ENCODE measurements at places on chromosomes 11 and 22.
A peak's percentile ranks its signal among the peaks of the same experiment; 100 is the strongest.

GRCh38 chr11:134071766-134072402 lies 3.0 kb downstream of the JAM3 start:
- peak; percentile 43 for DNase-seq

DNA sequence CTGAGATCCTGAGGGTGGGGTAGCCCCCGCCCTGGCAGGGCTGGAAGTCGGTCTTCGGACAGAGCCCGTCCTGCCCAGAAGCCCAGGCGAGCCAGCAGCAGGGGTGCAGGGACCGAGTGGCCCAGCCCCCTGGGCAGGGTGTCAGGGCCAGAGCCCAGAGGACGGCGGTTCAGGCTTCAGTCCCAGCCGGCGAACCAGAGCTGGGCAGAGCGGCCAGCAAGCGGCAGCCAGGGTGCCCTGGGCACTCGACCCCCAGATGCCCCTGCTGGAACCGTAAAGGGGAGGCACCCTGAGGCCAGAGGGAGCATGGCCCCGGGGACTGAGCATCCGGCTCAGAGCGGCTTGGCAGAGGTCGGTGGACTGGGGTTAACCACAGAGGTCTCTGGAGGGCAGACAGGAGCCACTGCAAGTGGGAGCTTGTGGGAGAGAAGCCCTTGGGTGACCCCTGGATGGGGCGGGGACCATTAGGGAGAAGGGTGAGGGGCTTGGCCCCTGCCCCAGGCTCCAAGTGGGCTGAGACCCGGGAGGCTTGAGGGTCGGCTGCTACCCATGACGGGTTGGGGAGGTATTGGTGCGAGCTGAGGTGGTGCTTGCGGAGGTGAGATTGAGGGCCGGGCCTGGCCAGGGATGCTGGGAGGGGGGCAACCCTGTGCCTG lies 15.9 kb downstream of the LSP1 start:
- DNase-seq: no peak

- DNase-seq: no peak
These were observed 2.6 kb downstream of the TBC1D10C start for GRCh38 chr11:67406420-67406968.

- no peak for DNase-seq
These were observed 10.7 kb upstream of the PKNOX2 start for GRCh38 chr11:125153837-125154236.

GRCh38 chr11:59562292-59562691 lies 51.0 kb downstream of the OR4D9 start:
- DNase-seq: no peak

DNA sequence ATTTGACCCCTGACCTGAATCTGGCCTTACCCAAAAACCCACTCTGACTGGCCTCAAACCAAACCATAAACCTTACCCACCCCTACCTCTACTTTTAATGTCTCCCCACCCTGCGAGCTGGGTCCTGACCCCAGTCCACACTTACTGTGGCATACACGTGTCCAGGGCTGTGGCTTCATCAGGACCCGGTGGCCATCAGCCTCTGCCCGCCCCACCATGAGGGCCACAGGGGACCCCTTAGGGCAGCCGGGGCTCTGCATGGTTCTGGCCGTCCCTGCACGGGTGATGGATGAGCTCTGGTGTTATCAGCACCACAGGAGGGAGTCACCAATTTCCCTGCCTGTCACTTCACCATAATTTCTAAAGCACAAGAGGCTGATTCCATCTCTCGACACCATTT lies 87.5 kb upstream of the LMO1 start:
- no peak for DNase-seq

- DNase-seq: no peak
These were observed 4.0 kb upstream of the TRIM29 start for GRCh38 chr11:120141768-120142423.

DNA sequence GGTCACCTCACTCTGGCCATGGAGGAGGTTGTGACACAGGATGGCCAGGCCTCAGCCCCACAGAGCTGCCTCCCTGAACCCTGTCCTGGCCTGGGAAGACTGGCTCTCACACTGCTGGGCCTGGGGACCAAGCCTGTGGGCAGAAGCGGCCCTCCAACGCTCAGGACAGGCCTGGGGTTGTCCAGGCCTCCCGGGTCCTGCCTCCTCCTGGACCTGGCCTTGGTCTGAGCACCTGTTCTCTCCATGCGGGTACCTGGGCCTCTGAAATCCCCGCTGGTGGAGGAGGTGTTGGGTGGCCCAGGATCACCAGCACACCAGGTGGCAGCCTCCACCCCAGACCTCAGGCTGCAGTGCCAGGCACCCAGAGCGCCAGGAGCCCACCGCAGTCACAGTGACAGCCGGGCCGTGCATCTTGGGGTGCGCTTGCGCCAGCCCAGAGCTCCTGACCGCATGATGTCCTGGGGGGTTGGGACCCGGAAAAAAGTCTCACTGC lies 16.1 kb upstream of the PIM3 start:
- no peak for DNase-seq

DNA sequence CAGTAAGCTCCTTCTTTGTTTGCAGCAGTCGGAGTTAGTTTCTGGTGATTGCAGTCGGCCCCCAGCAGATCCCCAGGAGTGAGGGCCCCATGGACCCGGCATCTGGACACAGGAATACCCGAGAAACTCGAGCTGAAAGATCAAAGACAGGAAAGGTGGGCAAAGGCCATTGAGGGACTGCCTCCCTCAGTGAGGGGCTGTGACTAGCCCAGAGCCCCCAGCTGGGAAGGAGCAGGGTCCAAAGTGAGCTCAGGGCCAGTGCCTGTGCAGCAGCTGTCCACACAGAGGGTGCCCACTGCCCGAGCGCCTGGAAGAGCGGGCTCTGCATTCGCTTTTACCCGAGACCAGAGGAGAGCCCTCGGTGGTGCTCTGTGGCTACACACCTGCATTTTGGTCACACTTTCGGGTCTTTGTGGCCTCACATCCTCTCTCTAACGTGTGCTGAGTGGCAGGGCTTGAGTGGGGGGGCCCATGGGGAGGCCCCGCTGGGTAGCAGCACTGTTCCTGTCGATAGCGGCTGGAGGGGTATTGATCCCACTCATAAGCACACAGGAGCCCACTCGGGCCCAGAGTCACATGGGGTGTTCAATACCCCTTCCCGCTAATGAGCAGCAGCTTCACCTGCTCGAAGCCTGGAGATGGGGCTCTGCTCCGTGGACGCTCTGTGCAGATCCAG lies 532.9 kb downstream of the TBC1D22A start:
- no peak for DNase-seq

GRCh38 chr22:17115945-17116565 lies 5.1 kb downstream of the TMEM121B start:
- DNase-seq: no peak

DNA sequence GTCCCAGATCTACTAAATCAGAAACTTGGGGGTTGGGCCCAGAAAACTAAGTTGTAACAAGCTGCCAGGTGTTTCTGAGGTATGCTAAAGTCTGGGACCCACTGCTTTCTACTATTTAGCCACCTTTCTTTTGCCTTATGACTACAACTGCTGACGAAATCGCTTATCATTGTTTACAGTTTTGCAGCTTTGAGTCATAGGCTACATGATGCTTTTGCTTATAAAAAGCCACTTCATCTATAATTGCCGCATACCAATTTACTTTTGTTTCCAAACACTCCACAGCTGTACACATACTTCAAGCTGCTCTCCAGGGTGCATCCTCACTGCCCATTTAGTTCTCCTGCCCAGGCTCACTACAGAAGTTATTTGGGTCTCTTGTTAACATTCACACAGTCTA lies 144.7 kb downstream of the ENTHD1 start:
- no peak for DNase-seq

- no peak for DNase-seq
These were observed 44.4 kb upstream of the CLMP start for GRCh38 chr11:123239191-123240150.

DNA sequence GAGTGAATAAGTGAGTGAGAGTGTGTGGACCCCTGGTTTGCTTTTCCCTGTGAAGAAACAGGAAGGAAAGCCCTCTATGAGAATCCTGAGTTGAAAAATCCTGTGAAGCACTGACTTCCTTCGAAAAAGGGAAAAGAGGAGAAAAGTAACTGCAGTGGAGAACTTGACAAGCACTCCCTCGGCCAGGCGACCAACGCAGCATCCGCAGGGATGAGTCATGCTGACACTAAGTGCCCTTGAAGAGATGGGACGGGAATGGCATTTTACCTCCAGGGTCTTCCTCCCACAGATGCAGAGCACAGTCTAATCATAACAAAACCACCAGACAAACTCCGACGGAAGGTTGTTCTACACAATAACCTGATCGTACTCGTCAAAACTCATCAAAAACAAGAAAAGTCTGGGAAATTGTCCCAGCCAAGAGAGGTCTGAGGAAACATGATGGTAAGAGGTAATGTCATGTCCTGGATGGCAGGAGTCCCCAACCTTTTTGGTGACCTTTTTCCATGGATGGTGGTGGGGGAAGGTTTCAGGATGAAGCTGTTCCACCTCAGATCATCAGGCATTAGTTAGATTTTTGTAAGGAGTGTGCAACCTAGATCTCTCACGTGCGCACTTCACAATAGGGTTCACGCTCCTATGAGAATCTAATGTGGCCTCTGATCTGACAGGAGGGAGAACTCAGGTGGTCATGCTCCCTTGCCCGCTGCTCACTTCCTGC lies 132.2 kb upstream of the B3GAT1 start:
- DNase-seq: no peak

DNA sequence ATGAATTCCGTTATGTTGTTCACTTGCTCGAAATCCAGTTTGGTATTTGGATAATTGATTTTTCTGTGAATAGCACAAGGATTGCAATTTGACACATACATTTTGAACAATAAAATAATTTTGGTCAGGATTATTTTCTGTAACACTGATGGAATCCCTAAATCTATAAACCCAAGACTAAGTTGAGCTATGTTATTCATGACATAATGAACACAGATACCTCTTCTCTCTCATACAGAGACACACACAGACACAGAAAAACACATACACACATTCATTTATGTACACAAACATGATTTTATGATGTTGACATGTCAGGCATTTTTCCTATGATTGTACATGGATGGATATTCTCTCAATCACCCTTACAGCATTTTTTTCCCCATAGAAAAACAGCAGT lies at the start of gene OR4C5:
Gene OR4C5, minus strand, starts transcription at position 101 of the 400 bp plus-strand sequence. Its CDS starts 0 bp downstream, at position 101.
- no peak for DNase-seq

DNA sequence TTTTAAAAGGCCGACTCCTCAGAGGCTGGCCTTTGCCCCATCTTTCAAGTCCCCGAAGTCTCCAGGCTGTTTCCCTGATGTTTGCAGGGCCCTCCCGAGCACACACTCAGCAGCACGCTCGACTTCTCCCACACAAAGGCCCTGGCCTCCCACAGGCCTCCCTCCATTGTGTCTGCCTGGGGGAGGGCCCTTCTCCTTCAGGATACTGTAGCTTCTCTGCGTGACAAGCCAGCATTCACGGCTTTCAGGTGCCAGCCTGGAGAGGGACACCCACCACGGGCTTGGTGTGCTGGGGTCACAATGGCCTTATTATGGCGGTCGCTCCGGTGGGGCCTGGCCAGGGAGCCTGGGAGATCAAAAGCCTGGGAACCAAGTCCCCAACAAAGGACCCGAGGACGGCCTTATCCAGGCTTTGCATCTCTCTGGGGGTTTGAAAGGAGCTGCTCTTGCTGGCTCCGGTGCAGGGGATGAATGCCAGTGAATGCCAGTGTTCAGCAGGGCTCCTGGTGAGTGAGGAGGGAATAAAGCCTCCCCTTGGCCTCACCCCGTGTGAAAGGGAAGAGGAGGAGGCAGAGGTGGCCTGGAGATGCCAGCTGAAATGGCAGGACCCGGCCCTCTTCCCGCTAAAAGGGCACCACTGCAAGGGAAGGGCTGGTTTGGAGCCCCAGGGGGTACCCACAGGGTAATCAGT lies 55.0 kb downstream of the TRAF6 start:
- DNase-seq: no peak

DNA sequence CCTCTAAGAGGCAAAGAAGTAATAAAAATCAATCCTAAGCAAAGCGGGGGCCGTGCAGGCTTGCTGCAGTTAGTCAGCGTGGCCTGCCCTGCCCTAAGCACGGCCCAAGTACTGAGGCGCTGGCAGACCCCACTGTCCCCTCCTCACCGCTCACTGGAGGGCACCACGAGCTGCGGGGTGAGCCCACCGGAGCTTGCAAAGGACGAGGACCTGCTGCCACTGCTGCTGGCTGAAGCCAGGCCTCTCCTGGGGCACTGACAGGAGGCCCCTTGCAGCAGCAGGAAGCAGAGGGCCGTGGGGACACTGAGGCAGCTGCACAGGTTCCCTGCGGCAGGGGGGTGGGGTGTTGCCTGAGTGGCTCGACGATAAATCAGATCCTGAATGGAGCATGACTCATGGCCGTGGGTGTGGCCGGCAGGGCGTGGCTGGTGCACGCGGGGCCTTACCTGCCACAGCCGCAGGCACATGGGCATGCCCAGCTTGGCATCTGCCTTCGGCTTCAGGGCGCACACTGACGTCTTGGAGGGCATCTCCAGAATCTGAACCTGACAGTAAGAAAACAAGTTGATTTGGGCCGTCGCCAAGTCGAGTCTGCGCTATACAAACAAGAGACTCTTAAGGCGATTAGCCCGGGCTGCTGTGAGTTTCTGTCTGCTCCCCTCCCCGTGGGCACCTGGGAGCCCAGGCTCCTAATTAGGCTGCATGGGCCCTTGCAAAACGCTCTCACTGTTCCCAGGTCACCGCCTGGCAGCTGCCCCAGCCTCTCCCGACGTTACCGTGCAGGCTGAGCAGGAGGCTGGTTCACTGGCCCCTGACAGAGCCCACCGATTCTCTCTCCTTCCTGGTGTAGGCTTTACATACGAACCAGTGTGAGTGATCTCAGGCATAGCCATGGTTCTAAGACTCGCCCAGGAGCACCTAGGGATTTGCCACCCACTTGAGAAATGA lies 45.9 kb downstream of the TBX1 start:
- peak; percentile 78 for DNase-seq

DNA sequence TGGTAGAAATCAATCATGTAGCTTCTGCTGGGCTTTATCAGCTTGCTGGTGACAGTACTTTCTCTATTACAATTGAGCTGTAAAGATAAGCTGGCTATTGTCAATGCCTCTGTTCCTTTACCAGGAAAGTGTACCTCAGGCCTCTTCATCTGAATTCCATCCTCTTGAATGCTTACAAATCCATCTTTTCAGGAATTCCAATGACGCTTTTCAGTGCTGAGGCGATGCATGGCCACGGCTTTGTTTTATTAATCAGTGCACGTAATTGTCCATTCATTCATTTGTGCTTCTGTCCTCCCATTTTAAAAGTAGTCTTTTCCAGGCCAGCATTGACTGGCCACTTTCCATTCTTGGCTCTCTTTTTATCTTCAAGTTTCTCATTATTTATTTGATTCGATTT lies 202.0 kb downstream of the PGR start:
- DNase-seq: no peak

GRCh38 chr11:10779086-10779485 lies 28.0 kb downstream of the CTR9 start:
- DNase-seq: no peak

DNA sequence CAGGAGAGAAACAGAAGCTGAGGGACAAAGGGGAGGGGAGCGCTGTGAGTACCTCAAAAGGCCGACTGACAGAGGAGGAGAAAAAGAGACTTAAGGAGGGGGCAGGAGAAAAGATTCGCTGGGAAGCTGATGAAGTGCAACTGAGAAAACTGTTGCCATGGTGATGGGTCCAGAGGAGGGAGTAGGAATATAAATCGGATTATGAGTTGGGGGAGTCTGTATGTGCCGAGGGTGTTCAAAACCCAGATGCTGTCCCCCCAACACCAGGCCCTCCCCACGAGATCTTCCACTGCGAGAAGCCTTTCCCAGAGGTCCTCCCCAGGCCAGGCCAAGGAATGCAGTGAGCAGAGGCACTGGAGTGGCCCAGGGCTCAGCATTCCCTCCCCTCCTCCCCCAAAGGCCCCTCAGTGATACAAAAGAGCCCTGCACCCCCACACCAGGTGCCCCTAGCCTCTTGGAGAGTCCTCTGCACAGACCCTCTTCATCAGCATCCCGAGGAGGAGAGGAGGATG lies 13.7 kb upstream of the BCL9L start:
- no peak for DNase-seq

All from NCI-H2171 treated with DMSO at 0.1 percent for 48 hours (cell line).